Stimulated activated CD8-positive, alpha-beta memory T cell treated with anti-CD3 and anti-CD28 coated beads, Interleukin-7, amount 100 ng/mL, for 48 hours (primary cell): ENCODE measurements at places on chromosomes 12 and 14.

GRCh38 chr14:89473989-89474388 lies 57.0 kb upstream of the FOXN3 start:
- DNase-seq: no peak

DNA sequence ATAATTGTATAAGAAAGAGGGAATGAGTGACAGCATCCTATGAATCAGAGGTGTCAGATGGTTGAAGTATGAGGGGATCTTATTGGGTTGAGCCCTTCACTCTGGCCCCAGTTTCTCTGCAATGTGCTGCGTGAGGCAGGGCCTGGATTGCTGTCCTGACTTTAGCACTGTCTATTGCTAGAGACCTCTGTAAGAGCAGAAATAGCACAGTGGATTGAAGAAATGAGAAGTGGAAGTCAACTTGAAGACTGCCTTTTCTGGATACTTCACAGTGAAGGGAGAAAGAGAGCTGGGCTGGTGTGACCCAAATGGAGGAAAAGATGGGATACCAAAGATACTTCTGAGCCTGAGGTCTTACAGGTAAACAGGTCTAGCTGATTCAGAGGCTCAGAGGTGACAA lies 5.8 kb downstream of the ASCL4 start:
- DNase-seq: no peak

- DNase-seq: no peak
Observed at GRCh38 chr12:112107306-112108201, 1.0 kb downstream of the NAA25 start.

DNA sequence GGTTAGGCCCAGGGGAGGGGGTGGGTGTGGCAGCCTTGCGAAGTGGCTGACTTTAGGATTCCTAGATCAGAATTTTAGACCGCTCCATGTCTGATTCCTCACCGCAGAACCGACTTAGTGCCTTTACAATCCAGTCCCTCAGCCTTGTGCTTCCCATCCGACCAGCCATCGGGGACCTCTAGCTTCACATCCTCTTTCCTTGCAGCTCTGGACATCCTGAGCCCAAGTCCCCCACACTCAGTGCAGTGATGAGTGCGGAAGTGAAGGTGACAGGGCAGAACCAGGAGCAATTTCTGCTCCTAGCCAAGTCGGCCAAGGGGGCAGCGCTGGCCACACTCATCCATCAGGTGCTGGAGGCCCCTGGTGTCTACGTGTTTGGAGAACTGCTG lies 557 bp downstream of the COPS7A start:
- no peak for DNase-seq

GRCh38 chr14:92514844-92515514 lies 1.4 kb downstream of the RIN3 start:
- no peak for DNase-seq

DNA sequence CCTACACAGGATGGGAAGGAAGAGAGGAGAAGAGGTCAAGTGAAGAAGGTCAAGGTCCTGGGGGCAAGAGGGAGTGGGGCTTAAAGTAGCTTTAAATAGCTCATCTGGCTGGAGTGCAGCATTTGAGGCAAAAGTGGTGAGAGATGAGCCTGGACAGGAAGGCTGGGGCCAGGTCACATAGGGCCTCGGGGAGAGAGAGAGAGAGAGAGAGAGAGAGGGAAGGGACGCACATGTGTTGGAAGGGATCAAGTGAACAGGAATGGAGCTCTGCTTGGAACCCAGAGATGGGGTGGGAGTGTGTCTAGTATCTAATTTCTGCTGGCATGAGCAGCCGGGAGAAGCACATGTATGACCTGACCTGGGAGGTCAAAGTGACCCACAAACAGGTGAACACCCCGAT lies 407.5 kb downstream of the MED13L start:
- no peak for DNase-seq

DNA sequence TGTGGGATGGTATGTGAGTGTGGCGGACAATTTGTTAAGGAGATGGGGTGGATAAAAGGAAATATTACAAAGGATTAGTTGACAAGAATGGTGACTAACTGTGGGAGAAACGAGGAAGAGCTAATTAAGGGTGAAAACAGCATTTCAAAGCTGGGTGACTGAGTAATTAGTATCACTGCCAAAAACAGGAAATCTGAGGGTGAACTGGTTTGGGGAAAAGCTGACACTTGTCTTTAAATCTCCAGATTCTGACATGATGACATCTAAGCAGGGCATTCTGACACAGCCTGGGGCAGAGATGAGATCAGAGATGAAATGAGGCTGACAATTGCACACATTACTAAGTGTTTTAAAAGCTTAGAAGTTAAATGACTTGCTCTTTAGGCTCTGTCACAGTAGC lies 42.4 kb upstream of the CCDC175 start:
- DNase-seq: no peak

- DNase-seq: no peak
Observed at GRCh38 chr14:94284221-94284620, 8.8 kb downstream of the SERPINA10 start.

GRCh38 chr14:67332468-67332867 lies 27.1 kb downstream of the ATP6V1D start:
- DNase-seq: no peak

- no peak for DNase-seq
Observed at GRCh38 chr14:85058150-85058549, 471.8 kb upstream of the FLRT2 start.

DNA sequence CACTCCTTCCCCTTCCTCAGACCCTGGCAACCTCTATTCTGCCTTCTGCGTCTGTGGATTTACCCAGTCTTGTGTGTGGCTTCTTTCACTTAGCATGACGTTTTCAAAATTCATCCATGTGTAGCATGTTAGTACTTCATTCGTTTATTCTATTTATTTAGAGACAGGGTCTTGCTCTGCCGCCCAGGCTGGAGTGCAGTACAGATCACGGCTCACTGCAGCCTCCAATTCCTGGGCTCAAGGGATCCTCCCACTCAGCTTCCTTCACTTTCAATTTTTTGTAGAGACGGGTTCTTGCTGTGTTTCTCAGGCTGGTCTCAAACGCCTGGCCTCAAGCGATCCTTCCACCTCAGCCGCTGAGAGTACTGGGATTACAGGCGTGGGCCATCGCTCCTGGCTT lies 37.0 kb downstream of the B4GALNT3 start:
- DNase-seq: no peak

DNA sequence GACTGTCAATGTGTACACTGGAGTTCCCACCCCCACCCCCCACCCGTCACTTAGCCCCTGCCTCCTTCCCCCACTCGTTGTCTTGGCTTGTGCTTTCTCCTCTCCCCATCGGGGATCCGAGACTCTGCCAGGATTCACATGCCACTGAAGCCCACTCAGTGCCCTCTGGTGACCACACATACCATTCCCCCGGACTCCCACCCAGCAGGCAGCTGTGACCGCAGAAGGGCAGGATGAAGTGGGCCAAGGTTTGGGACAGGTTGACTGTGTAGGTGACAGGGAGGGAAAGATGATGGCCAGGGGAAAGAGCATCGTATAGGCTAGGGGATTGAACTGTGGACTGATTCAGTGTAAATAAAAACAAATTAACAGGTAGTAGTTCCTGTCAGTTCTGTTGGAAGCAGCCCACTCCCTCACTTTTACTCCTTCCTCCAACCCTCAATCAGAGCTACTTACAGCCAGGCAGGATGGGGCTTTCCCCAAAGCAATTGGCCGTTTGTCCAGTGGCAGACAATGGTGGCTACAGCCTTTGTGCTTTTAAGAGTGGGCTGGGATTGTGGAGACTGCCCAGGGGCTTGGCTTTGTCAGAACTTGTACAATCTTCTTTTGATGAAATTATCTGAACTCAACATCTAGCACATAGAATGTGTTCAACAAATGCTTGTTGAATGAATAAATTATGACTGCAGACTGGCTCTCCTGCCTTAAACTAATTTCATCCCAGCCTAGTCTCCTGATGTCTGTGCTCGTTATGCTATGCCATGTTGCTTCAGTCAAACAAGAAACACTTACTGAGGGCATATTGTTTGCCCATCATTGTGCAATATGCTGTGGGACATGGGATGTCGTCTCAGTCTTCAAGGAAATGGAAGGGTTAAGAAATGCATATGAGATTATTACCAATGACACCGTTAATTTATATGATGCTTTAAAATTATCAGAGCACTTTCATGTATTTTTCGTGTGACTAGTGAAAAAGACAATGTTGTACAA lies 30.2 kb downstream of the TTC9 start:
- no peak for DNase-seq

DNA sequence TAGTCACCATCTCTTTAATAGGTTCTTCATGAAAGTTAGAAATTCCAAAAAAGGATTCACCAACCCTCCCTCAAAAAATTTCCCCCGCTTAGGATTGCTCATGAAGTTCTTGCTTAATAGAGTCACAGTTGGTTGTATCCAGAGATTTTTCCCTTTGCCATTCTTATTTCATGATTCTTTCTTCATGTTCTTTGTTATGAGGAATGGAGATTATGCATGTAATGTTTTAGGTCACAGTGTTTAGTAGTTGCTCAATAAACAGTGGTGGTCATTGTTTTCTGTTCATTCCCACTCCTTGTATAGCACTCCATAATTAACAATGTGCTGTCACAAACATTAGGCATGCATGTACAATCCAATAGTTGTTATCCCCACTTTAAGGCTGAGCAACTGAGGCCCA lies 51.2 kb upstream of the RTRAF start:
- no peak for DNase-seq

- no peak for DNase-seq
Observed at GRCh38 chr12:52227606-52228166, 5.4 kb upstream of the KRT7 start.

- DNase-seq: no peak
Observed at GRCh38 chr12:10069099-10069498, 29.7 kb downstream of the CLEC1A start.

DNA sequence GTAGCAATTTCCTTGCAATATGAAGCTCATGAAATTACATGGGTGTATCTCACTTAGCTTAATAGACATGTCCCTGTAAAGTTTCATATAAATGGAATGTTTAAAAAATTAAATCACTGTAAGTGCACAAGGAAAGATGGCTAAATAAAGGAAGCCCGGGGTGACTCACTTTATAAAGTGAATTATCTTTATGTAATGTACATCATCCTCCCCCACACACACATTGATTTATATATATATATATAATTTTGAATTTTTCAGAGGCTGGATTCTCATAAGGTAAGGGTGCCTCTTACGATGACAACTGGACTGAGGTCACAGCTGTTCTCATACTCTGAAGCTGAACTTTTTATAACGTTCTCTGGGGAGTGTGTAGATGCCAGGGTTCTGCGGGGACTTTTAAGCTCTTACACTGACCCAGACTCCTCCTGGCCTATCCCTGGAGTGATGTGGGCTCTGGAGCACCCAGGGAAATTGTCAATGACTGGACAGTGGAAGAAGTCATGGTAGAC lies 108.7 kb upstream of the HIF1A start:
- no peak for DNase-seq

- no peak for DNase-seq
Observed at GRCh38 chr14:68246074-68246785, 426.7 kb downstream of the RAD51B start.

GRCh38 chr12:95424271-95424994 lies 49.5 kb upstream of the METAP2 start:
- no peak for DNase-seq

GRCh38 chr12:122999196-122999946 lies 18.9 kb downstream of the ARL6IP4 start:
- no peak for DNase-seq

- DNase-seq: no peak
Observed at GRCh38 chr14:71198687-71199086, 291.4 kb downstream of the PCNX1 start.
